Lung (tissue), 17 donors: ENCODE measurements at places on chromosomes 4 and X.

- DNase-seq = no peak
Observed at GRCh38 chr4:187139141-187139540, 415.5 kb upstream of the FAT1 start.

GRCh38 chr4:157151711-157152110 lies 68.8 kb upstream of the GRIA2 start:
- DNase-seq = no peak

- DNase-seq = no peak
Observed at GRCh38 chrX:112668476-112669409, 11.0 kb downstream of the LHFPL1 start.

- no peak for DNase-seq
Observed at GRCh38 chr4:101123231-101123630, 224.1 kb downstream of the PPP3CA start.

- DNase-seq = no peak
Observed at GRCh38 chr4:129371926-129372325, 276.0 kb downstream of the C4orf33 start.

GRCh38 chrX:74280759-74281158 lies 23.2 kb upstream of the ZCCHC13 start:
- DNase-seq = no peak

- peak; percentile 34 for DNase-seq
Observed at GRCh38 chrX:93874554-93874953, 200.5 kb downstream of the FAM133A start.

DNA sequence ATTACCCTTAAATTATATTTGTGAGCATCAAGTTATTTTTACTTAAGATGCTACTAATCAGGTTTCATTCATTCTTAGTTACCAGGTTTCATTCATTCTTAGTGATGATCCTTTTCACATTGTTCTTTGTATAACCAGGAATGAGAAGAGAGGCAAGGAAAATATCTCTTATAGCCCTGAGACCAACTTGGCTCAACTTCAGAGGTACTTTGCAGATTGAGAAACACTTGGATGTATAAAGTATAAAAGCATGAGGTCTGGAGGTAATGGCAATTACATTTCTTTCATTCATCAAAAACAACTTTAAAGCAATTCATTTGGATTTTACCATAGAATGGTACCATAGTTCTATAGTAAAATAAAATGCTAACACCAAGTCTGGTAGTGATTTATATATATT lies 231.0 kb downstream of the PRDM5 start:
- DNase-seq = no peak

GRCh38 chrX:104137496-104137895 lies 19.3 kb downstream of the SLC25A53 start:
- no peak for DNase-seq

DNA sequence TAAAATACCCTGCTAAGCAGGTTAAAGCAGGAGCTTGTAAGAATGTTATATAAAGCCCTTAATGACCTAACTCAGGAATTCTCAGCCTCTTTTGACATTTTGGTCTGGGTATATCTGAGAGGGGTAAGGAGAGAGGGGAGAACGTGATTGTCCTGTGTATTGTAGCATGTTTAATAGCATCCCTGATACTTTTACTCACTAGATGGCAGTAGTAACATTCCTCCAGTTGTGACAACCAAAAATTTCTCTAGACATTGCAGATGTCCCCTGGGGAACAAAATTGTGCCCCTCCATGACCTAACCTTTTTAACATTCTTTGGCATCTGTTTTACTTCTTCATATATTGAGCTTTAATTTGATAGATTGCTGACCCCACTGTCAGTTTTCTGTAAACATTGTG lies 17.9 kb downstream of the SMARCA5 start:
- DNase-seq = peak; percentile 52

DNA sequence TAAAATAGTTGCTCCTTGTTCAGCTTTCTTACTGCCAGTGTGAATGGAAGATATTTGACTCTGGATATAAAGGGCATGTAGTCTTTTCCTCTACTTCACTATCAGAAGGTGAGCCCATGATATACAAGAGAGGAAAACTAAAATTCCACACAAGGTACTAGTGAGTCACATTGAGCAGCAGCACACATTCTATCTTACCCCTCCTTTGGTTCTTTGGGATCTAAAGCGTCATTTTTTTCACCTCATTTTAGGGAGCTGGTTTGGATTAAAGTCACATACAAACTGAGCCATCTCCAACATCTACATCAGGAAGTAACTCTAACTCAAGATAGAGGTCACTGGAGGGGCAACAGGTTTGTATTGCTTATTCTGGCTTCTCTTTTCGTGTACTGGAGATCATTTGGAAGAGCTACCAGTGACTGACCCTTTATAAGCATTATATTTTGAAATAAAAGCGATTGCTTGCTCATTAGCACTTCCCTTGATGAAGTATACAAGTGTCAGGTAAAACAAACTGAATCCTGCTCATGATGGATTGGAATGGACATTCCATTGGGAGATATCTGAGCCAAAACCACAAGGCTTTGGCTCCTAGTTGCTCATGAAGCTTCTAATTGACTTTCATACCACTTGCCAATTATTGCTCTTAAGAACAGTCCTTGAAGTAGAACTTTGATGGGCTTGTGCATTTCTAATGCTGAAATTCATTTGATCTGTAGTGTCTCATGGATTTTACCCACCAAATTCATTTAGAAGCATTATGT lies 124.1 kb downstream of the SPCS3 start:
- DNase-seq = no peak

DNA sequence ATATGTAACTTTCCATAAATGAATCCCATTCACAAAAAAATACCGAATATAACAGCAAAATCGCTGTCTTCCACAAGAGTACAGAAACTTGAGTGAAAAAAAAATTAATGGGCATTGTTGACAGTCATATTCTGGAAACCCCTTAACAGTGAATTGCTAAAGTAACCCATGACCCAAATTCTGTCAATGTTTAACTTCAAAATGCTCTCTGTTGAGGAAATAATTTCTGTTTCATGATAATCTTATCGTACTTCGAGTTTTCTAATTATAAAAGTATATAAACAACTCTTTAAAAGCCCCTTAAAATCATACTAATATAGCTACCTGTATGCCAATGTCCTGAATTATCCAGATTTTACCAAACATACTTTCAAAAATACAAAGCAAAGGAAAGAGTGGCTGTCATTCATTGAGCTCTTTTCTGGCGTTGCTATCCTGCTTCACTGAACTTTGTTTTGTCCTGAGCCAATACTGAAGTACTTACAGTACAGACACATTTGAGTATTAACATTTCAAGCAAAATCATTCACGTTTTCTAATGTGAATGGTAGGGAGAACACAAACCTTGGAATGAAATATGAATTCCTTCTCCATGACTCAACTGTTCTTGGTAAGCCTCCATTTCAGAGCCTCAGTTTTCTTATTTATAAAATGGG lies 2.4 kb downstream of the XAGE3 start:
- peak; percentile 14 for DNase-seq

DNA sequence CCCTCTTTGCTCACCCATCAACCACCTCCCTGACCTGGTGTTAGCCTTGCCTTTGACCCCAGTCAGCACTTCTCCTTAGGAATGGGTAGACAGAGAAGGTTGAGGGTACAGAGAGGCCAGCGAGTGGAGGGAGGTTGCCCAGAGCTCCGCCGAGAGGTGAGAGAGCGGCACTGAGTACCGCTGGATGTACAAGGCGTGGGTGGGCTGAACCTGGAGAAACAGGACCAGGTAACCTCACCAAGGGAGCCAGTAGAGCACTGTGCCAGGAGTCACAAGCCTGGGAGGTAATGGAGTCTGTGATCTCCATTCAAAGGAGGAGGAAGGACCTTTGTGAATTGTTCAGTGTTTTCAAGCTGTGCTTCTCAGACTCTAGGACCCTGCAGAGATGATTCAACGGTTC lies 256.2 kb downstream of the EVC2 start:
- DNase-seq = no peak

DNA sequence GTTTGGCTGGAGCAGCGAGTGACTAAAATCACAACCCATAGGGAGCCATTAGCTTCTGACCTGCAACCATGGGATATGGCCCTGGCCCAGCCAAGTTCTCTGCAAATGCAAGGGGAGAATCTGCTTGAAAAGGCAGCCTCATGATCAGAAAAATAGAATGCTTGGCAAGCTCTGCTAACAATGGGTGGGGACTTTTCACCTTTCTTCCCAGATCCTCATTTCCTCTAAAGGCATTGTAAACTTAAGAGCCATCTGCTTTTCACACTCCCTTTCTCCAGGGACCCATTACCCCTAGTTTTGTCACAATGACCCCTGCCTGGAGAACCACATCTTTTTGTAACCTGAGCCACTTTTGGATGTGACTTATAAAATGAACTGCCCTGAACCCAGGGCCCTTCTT lies 104.3 kb downstream of the PARM1 start:
- DNase-seq = no peak

DNA sequence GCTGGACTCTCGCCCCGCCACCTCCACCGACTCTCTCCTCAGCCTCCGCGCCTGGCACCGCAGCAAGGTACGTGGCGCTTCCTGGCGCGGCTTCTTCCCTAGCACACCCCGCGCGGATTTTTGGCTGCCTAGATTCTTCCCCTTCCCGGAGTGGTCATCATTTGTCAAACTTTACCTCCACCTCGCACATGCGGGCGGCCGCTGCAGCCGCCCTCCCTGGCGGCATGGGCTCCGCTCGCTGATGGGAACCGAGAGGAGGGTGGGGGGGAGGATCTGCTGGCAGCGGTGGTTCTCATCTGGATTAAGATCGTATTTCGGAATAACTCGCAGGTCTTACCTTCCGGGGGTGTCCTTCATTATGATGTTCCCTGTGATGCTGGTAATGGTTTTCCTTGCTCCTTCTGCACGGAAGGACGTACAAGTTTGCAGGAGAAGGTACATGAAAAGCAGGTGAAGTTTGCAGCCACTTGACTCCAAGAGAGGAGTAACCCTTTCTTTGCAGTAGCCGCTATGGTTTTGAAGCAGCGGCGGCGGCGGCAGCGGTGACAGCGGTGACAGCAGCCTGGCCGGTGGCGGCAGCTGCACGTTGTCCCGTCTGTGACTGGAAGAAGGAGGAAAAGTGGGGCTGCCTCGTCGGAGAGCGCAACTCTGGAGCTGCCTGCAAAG lies 2183.9 kb upstream of the TENM3 start:
- DNase-seq = peak; percentile 32

- no peak for DNase-seq
Observed at GRCh38 chrX:63581398-63581797, 203.6 kb downstream of the ARHGEF9 start.

DNA sequence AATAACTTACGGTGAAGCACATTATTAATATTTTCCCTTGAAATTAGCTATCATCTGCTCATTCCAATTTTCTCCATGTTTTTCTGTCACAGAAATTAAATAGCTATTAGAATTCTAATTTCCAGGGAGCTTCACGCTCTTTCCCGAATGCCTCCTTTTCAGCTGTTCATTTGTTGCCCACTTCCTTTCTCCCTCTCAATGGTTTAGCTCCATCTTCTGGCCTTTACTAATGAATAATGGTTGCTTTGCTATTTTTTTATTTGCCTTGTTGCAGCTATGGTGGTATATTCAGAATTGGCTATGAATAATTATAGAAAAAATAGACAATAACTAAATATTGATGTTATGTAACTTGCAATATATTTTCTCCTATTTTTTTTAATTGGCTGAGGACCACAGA lies 70.5 kb downstream of the GRIA2 start:
- DNase-seq = no peak

- DNase-seq = no peak
Observed at GRCh38 chrX:47456080-47456479, 26.9 kb downstream of the ZNF41 start.

- DNase-seq = no peak
Observed at GRCh38 chr4:68907245-68907644, 44.4 kb downstream of the UGT2A3 start.

DNA sequence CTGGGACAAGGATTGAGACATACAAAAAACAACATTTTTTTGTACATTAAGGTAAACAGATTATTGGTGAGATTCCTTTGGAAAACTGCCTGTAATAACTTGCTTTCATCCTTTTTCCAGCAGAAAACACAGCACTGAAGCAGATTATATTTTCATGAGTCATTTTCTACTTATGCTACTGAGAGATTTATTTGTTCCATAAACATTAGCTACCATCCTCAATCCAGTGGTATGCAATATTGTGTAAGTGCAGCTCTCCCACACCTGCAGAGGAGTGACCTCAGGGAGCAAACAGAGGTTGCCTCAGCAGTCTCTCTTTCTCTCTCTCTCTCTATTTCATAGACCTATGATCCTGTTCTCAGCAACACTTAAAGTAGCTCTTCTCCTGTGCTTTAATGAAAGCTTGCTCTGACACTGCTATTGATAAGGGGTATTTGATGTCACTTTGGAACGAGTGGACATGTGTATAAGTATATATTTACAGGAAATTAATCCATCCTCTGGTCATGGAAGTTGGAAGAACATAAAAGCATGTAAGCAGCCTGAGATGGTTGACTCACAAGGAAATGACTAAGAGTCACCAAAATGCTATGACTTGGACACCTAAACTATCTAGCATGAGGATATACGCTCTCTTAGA lies 163.7 kb upstream of the SPANXC start:
- DNase-seq = no peak

GRCh38 chr4:39124885-39125599 lies 57.3 kb upstream of the WDR19 start:
- DNase-seq = no peak

DNA sequence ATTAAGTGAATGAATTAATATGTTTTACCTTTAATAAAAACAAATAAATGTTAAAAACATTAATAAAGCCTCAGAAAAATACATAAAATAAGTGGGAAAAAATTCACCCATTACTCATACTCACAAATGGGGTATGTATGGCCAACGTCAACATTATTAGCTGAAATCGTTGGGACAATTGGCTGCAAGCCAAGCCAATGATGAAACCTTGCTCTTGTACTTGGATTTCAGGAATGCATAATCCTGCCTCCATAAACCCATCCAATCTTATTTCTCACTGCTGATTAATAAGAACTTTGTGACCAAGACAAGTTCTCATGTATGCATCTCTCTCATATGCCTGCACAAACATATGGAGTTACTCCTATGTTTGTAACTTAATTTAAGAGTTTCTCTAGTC lies 35.3 kb upstream of the ADAMTS3 start:
- no peak for DNase-seq

- DNase-seq = no peak
Observed at GRCh38 chrX:19624739-19625138, 109.4 kb upstream of the MAP3K15 start.

DNA sequence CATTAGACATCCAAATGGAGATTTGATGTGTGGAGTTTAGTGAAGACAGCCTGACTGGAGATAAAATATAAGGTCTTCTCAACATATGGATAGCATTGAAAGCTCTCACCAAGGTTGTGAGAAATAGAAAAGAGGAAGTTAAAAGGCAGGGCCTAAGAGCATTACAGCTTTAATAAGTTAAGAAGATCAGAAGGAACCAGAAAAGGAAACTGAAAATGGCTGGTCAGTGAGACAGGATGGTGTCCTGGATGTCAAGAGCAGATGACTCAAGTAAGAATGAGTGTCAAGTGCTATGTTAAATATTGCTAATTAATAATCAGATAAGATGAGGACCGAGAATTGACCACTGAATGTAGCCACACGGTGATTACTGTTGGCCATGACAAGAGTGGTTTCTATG lies 642.9 kb downstream of the STPG2 start:
- no peak for DNase-seq

DNA sequence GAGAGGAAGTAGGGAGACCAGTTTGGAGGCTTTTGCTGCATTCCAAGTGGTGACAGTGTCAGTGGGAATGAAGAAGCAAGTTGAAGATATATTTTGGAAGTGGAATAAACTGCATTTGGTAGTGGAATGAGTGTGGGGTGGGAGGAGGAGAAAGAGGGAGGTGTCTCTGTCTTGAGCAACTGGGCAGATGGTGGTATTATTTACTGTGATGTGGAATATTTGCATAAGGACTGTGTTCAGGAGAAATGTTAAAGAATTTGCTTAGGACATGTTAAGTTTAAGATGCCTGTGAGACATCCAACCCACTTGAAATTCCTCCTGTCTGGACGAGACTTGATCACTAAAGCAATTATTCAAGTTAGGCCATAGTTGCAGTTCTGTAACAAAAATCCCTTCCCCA lies 448.9 kb upstream of the AMOT start:
- DNase-seq = no peak
